Activated CD4-positive, alpha-beta T cell treated with anti-CD3 and anti-CD28 coated beads for 24 hours (primary cell): ENCODE measurements at places on chromosomes 6 and 20.
A peak's percentile ranks its signal among the peaks of the same experiment; 100 is the strongest.

- no peak for DNase-seq
These were observed 13.3 kb downstream of the GMPR start for GRCh38 chr6:16251706-16252105.

- DNase-seq: no peak
These were observed 85.8 kb upstream of the AHI1 start for GRCh38 chr6:135583256-135583761.

DNA sequence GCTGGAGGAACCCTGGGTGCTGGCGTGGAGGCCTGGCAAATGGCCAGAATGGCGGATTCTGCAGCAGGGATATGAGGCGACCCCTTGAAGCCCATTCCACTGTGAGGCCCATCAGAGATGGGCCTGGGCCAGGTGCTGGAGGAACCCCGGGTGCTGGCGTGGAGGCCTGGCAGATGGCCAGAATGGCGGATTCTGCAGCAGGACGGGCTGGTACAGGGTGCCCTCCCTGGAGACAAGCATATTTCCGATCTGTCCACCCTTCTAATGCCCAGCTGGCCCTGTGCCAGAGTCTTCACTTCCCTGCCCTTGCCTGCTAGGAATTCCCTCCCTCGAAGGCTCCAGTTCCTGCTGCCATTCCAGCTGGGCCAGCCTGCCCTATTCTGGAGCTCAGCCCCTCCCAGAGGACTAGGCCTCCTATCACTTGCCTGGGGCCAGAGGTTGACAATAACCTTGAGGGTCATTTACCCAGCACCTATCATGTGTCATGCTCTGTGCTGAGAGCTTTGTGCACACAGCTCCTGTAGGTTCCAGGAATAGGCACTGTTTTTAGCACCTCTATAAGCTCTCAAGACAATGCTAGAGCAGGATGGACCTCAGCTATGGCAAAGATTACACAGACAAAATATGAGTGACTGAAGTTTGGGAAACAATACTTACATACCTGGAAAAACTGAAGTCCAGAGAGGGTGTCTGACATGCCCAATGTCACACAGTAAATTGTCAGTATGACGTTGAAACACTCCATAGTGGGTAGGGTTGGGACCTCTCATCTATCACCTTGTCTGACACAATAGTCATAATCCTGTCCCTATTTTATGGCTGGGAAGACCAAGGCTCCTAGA, 21.4 kb downstream of the SUN5 start:
- no peak for DNase-seq

GRCh38 chr20:46302106-46302505, 6.2 kb downstream of the CDH22 start:
- DNase-seq: no peak

DNA sequence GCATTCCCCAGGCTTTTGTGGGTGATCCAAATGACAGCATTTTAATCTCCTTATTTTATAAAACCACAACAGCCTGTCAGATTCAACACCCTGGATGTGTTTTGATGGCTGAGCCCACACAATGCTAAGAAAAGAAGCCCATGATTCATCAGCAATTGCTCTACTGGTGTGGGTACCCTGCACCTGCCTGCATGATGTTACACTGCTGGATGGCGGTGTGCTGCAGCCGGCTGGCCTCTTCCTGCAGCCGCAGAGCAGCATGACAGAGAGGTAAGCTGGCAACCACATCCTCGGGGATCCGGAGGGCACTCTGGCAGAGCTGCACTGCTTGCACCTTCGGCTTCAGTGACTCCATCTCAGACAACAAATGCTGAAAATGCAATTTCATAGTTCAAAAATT, 327.5 kb downstream of the SYNE1 start:
- DNase-seq: peak; percentile 33

- DNase-seq: no peak
These were observed 276.8 kb downstream of the TENT5A start for GRCh38 chr6:81475646-81476045.

DNA sequence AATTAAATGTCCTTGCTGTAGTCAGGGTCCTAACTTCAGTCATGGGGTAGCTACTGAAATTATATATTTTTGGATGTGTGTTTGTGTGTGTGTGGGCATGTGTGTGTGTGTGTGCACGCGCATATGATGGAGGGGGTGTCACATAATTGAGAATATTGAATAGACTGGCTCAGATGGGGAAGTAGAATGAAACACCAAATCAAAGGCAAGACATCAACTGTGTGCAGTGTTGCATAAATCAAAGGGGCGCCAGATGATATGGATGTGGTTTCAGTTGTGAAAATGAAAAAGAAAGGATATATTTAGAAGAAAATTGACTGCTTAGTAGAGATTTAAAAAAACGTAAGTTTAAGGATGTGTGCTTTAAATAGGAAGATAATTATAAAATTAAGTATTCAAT, 144.2 kb upstream of the CEP162 start:
- no peak for DNase-seq
